ENCODE measurements at places on chromosomes 3 and 15. TPM values are rescaled to one million over a fixed set of nuclear protein-coding genes. Genes with fewer than 3 reads are reported as not detected.

The LRRC49 gene
- total RNA-seq = 0.62 TPM

GRCh38 chr3:197734667-197735318, 1.9 kb downstream of the RUBCN start:
- peak overlapping the region; percentile 8 for H3K27ac ChIP-seq
- H3K27me3 ChIP-seq = no peaks in the 10 kb centered on the region
- DNase-seq = no peak
- peak overlapping the region; percentile 36 for H3K4me3 ChIP-seq

GRCh38 chr3:31804251-31805051, 176.6 kb downstream of the OSBPL10 start:
- peaks cover 2% of the 10 kb centered on the region for H3K27me3 ChIP-seq
- H3K27ac ChIP-seq = no peak overlapping the region
- no peaks in the 10 kb centered on the region for H3K36me3 ChIP-seq
- H3K4me1 ChIP-seq = no peaks in the 10 kb centered on the region

DNA sequence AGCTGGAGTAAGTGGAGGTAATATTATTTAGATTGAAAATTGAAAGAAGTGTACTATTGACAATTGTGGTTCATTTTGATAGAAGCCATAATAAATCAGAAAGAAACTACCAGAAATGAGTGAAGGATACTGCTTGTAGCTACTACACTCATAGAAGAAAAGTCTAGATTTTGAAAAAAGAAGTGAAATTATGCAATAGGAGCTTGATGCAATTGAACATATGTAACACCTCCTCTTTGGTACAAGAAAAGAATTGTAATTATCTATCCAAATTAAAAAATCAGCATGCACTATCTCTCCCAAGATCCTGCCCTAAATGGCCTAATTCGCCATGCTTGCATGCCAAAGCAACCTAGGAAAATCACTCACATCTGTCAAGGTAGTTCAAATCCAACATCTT, 51.1 kb upstream of the CD200R1L start:
- no peaks in the 10 kb centered on the region for H3K4me1 ChIP-seq
- H3K4me3 ChIP-seq = no peak overlapping the region
- no peak for DNase-seq
- no peaks in the 10 kb centered on the region for H3K36me3 ChIP-seq
- H3K27me3 ChIP-seq = no peaks in the 10 kb centered on the region
- H3K27ac ChIP-seq = no peak overlapping the region

GRCh38 chr3:23203708-23204330, 692 bp downstream of the UBE2E2 start:
- peak; percentile 34 for DNase-seq
- peak overlapping the region; percentile 83 for H3K4me3 ChIP-seq
- no peaks in the 10 kb centered on the region for H3K36me3 ChIP-seq

All from activated CD4-positive, alpha-beta T cell treated with anti-CD3 and anti-CD28 coated beads for 36 hours (primary cell).